ENCODE measurements at places on chromosomes 5 and 9.

GRCh38 chr5:151970885-151971284 is 46.2 kb upstream of the GLRA1 start:
- DNase-seq, result no peak

DNA sequence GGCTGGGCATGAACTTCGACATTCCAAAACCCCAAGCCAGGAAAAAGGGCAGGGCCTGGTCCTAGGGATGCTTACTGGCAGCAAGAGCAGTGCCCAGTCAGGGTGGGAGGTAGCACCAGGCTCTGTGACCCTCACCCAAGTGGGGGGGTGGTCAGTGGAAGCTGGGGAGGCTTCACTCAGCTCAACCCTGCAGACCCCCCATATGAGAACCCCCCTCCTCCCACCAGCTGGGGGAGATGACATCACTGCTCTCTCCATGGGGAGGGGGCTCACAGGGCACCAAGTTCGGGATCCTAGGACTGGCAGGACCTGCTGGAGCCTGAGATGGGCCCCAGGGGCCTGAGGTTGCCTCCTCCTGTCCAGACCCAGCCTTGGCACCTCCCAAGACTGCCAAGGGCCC is 4.7 kb downstream of the DNLZ start:
- DNase-seq, result no peak

- no peak for DNase-seq
These were observed 1.2 kb downstream of the LCN15 start for GRCh38 chr9:136762915-136763648.

GRCh38 chr5:72597456-72597948 is 90.3 kb upstream of the ZNF366 start:
- no peak for DNase-seq

- no peak for DNase-seq
These were observed at the start of gene TEK for GRCh38 chr9:27108981-27109541. Gene TEK (plus strand): TSS chr9:27109225. CDS start chr9:27109591, 366 bp downstream.

DNA sequence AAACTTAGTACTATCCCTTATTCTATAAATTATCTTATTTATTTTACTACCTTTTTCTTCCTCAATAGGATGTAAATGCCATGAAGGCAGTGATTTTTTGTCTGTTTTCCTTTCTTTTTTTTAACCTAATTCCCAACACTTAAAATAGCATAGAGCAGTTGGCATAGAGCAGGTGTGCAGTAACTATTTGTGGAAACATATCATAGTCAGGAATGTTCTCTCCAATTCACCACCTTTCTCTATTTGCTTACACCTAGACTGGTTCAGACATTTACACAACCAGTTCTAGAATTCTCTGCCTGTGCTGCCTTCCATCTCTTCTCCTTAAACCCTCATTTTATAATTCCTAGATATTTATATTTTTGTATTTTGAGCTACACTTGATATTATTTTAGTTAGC is 49.6 kb downstream of the IL31RA start:
- DNase-seq, result no peak

DNA sequence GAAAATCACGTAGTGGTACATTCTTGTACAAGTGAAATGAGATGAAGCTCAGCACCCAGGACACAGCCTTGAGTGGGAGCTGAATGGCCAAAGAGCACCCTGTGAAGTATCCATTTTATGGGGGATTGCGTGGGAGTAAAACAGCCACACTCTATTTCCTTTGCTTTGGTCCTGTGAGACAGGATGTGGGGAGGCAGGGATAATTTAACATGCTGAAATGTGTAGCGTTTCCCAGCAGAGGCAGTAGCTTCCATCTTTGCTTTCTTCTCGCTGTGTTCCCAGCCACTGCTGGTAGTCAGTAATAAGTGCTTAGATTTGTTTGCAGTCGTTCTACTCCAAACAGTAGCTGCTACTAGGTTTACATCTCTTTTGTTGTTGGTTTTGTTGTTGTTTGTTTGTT is 4.4 kb downstream of the IL31RA start:
- no peak for DNase-seq

GRCh38 chr9:128689820-128690683 is 1.0 kb downstream of the SET start:
- no peak for DNase-seq

- no peak for DNase-seq
These were observed 107.5 kb downstream of the GALNT10 start for GRCh38 chr5:154298065-154298464.

DNA sequence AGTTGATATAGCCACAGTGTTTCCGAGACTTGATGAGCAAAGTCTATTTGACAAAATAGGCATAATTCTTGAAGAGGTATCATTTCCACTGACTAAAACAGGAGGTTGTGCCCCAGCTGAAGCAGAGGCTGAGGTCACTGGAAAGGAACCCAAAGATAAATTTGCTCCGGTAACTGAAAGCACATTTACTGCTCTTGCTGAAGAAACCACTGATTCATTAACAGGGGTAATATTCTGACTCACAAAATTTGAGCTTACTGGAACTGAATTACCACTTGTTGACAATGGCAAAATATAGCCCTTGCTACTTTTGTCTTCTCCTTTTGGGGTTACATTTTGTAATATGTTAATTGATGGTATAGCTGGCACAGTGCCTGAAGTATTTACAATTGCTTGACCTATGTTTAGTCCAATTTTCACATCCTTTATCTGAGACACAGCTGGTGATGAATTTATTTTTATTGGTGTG is 30.2 kb downstream of the MLANA start:
- DNase-seq, result no peak

- DNase-seq, result peak; percentile 48
These were observed 139.3 kb upstream of the PLCXD3 start for GRCh38 chr5:41649659-41650058.

GRCh38 chr9:133163504-133164172 is at the start of gene GBGT1:
Gene GBGT1 (minus strand): TSS chr9:133163914. CDS start chr9:133162412, 1,502 bp downstream.
- no peak for DNase-seq

GRCh38 chr5:53469946-53470687 is 10.3 kb upstream of the FST start:
- no peak for DNase-seq

DNA sequence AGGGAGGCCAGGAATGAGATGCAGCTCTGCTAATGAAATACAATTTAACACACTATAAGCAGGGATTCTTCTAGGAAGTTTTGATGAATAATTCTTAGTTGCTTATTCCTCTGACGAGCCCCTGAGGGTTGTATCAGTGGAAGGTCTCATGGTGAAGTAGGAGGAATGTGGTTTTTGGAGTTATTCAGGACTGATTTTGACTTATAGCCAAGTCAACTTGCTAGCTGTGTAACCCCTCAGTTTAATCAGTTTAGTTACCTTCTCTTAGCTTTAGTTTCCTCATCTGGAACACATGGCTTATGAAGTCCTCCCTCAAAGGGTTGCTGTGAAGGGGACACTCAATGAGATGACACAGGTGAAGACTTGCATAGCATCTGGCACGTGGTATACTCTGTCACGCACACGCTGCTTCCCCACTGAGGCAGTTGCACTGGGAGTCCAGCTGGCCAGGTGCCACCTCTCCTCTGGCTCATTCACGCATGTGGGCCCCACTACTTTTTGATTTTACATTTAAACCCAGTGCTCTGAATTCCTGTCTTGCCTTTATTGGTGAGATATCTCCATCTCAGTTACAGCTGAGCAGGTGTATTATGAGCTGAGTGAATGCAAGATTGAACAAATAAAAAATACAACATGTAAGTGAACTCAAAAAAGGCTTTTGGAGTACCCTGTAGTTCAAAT is 415.0 kb downstream of the ARHGEF28 start:
- no peak for DNase-seq

DNA sequence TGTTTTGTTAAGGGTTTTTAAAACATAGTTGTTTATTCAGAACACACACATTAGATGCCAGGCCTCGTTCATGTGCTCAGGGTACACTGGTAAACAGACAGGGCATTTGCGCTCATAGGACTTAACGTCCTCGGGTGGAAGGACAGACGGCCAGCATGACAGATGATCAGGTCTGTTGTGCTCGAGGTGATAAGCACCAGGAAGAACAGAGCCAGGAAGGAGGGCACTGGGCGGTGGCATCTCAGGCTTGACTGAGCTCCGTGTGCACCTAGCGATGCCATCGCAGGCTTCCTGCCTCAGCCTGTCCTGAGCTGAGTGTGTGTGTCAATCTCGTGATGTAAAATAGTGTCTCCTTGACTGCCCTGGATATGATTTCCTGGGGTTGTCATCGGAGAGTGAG is 96.5 kb downstream of the EHMT1 start:
- DNase-seq, result no peak

DNA sequence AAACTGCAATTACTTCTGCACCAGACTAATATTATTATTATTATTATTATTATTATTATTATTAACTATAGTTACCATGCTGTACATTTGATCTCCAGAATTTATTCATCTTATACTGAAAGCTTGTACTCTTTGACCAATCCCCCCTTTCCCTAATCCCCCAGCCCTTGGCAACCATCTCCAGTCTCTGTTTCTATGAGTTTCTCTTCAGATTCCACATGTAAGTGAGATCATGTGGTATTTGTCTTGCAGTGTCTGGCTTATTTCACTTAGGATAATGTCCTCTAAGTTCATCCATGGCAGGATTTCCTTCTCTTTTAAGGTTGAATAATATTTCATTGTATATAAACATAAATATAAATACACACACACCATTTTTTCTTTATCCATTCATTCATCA is 287.0 kb upstream of the DAB2 start:
- no peak for DNase-seq

GRCh38 chr9:6931913-6932312 is 174.1 kb downstream of the KDM4C start:
- DNase-seq, result no peak

DNA sequence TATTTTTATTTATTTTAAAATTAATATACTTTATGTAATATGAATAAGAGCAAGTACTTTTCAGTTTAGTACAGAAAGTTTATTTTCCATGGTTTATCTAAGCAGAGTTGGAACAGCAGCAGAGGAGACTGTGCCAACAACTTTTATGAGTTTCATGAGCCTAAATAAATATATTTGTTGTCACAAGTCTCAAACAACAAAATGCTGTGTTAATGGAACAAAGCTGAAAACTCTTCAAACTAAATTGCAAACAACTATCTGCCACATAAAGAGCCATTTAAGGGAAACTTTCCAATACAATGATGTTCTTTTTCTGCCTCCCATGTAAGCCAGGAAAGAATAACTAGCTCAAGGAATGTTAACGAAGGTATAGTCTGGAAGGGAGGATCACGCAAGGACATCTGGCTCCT is 96.1 kb downstream of the FBN2 start:
- no peak for DNase-seq

- no peak for DNase-seq
These were observed 198.9 kb downstream of the TSSK1B start for GRCh38 chr5:113235884-113236283.

- peak; percentile 72 for DNase-seq
These were observed 40.0 kb upstream of the ARSB start for GRCh38 chr5:79025054-79025472.

DNA sequence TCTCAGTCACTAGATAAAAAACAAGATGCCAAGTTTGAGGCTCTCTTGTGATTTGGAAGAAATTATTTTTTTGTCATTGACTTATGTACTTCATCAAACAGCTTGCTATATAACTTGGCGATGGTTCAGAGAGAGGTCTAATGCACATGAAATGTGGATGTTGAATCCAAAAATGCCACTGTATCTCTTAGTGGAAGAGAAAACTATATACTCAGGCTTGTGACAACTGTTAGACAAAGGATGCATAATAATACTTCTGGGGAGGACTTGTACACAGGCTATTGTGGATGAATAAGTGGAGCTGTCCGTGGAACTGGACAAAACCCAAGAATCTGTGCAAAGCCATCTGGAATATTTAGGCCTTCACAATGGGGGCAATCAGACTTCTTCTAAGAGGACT is 162.9 kb upstream of the NMUR2 start:
- DNase-seq, result no peak

GRCh38 chr5:55540024-55540423 is 5.3 kb upstream of the PLPP1 start:
- DNase-seq, result no peak

- DNase-seq, result no peak
These were observed 69.1 kb upstream of the PJA2 start for GRCh38 chr5:109478830-109479229.

DNA sequence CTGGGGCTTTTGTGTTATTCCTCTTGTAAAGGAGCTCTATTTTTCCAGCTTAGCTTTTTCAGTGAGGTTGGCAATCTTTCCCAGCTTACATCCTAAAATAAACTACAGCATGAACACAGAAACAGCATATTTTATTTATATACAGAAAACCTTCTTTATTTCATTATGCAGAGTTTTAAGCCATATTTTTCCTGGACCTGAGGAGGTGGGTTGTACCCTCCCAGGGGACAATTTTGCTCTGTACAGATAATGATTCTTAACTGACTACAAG is 341.2 kb upstream of the TYRP1 start:
- no peak for DNase-seq

- DNase-seq, result peak; percentile 89
These were observed 164.1 kb upstream of the MPDZ start for GRCh38 chr9:13443346-13444244.

GRCh38 chr5:139677736-139678613 is 29.8 kb downstream of the CXXC5 start:
- no peak for DNase-seq

DNA sequence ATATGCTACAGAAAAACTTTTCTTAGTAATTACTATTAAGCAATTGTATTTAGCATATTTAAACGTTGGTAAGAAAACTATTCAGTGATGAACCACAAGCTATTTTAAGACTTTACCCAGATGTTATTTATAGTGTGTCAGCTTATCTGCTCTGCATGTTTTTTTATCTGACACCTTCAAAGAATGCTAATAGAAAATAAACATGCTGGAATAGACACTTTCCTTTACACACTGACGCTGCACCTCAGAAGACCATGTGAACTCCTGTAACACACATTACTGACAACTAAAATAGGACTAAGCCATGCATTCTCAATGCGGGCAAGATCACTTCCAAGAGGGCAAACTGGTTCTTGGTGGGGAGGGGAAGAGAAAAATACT is 38.3 kb downstream of the FNIP1 start:
- DNase-seq, result no peak

GRCh38 chr9:129626625-129627284 is 792 bp downstream of the NTMT1 start:
- no peak for DNase-seq

- DNase-seq, result no peak
These were observed 825.0 kb downstream of the TLR4 start for GRCh38 chr9:118529210-118529609.

- no peak for DNase-seq
These were observed 111.7 kb upstream of the PCAT7 start for GRCh38 chr9:94443032-94443722.

DNA sequence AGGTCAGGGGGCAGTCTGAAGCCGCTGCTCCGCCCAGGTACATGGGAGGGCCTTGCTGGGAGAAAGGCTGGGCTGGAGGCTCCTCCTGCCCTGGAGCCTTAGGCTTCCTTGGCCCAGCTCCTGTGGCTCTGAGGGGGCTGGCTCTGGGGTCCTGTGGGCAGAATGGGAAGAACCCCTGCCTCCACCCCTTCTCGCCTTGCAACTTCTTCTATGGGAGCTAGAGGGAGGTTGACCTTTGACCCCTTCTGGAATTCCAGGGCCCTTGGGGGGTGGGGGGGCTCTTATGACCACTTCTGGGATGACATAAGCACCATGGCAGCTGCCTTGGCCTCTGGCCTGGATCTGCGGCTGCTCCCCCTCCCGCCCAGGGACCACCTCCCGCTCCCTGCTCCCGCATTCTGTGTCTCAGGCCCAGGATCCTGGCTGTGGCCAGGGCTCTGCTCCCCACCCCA is 32.2 kb downstream of the IER5L start:
- DNase-seq, result no peak

GRCh38 chr9:130634801-130635200 is 29.6 kb upstream of the PRDM12 start:
- DNase-seq, result no peak

GRCh38 chr5:74973694-74974093 is 78.7 kb downstream of the GCNT4 start:
- no peak for DNase-seq
